ENCODE measurements at places on chromosomes 7 and 10.

- peak; percentile 78 for DNase-seq
These were observed 103.0 kb upstream of the KLF6 start for GRCh38 chr10:3887885-3888476.

DNA sequence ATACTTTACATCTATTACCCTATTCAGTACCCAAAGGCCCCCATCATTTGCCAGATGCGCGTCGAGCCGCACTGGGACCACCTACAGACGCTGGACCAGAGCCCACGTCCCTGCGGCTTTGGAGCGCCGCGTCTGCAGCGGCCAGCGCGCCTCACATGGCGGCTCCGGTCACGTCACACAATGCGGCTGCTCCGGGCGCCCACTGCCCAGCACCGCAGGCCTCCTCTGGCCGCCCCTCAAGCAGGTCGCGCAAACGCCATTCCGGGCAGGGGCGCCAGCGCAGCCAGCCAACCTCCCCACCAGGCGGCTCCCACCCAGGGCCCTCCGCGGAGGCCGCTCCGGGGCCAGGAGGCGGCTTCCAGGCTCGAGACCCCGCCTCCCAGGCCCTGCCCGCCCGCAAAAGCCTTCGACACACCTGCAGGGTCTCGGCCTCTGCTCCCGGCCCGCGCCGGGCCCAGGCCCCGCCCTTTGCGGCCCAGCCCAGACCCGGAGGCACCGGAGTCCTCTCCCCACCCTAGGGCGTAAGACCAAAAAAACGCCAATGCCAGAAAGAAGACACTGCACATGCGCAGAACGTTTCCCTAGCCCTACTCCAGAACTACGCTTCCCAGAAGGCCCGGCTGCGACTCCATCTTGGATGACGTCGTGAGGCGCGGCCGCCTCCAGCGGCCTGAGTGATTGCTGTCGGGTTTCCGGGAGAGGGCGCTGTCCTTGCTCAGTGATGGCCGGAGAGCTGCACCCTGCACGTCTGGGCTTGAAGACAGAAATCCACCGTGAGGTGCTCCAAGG lies at the start of gene ZNF25:
ZNF25 (minus strand) TSS at position 557 of the 789 bp plus-strand sequence. CDS start 4,925 bp downstream, outside the sequence.
- peak; percentile 99 for DNase-seq

DNA sequence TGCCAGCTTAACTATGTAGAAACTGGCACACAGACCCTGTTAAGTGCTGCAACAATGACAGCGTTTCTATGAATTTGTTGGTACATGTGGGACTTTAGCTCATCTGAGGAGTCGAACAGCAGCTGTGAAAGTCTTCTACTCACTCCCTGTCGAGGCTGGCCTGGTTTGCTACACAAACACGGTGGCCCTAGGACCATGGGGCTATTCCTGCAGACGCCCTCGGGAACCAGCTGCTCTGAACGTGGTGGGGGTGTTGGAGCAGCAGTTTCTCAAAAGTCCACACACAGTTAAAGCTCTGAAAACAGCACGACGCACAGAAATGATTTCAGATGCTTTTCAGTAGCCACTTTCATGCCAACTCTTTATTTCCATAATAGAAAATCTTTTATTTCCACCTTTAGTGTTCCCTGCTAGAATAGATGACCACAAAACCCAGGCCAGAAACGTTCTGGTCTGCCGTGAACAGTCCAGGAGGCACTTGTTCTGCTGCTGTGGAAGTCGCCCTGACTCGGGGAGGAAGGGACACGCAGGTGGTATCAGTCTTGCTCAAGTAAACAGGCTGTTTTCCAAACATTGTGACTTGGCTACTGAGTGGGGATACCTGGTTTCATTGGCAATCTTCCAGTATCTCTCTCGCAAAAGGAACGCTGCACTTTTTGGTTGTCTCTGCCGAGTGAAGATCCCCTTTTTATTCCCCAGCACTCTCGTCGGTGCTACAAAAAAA lies 21.5 kb downstream of the GUSB start:
- DNase-seq = no peak

DNA sequence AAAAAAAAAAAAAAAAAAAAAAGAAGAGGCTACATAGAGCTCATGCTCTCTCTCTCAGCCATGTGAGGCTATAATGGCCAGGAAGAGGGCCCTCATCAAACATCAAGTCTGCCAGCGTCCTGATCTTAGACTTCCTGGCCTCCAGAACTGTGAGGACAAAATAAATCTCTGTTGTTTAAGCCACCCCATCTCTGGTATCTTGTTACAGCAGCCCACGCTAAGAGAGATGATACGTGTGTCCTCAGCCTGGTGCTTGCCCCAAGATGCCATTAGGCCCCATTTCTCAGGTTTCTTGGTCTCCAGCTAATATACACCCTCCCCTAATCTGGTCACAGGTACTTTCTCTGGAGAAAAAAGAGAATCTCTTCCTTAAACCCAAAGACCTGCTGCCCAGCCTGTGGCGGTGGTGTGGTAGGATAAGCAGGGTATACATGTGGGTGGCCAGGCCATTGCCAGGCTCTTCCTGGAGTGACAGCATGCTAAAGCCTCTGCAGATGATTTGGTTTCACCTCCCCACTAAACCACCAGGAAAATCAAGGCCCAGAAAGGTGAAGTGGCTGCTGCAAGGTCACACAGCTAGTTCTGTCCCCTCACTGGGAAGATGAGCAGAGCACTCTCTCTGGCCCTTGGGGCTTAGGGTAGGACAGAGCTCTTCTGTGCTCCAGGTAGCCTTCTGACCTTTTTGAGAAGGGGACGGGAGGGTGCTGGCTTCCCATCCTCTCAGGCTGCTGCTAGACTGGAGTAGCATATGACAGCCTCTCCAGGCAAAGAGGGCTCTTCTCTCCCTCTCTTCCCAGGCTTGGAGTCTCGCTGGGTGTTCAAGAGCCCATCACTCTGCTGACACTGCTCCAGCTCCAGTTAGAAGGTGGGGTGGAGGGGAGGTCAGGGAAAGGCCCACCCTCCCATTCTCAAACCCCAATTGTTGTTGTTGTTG lies 5.2 kb downstream of the SPOCK2 start:
- no peak for DNase-seq

DNA sequence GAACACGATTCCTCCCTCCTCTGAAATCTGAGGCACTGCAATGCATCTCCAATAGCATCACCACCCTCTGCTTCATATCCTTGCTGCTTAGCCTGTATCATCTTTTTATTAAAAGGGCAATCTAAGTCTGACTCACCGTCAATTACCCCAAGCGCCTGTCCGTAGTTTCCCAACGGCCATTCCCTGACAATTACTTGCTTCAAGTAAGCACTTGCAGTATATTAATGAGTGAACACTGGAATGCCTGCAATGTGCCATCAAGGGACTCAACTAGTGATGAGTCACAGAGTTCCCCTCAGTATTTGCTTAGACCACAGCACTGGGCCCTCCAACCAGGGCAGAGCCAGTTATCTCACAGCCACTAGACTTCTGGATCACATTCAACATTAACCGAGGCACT lies 19.5 kb upstream of the PPP1R3C start:
- no peak for DNase-seq

- peak; percentile 50 for DNase-seq
These were observed 2.6 kb downstream of the STK31 start for GRCh38 chr7:23712368-23713284.

DNA sequence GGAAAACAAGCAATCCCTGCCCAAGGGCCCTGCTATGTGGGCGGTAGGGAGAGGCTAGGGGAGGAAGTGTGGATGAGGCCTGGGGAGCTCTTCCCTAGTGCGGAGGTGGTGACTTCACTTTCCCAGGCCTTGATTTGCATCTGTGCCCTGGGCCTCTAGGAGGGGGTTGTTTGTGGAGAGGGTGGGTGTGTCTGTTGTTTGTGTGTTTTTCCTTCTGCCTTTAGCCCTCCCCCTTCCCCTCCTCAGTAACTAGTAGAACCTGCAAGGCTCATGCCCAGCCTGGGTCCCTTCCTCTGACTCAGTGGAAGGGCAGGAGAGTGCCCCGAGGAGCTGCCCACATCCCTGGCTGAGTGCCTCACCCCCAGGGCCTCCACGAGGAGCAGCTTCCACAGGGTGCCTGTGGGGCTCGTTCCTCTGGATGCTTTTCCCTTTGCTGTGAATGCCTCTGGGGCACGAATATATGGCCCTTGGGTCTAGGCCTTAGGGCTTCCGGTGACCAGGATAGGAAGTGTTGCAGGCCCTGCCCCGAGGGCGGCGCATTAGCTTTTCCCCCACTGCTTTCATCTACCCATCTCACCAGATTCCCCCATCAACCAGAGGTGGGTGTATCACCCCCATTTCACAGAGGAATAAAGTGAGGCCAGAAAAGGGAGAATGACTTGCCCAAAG lies 89.4 kb upstream of the DUSP5 start:
- no peak for DNase-seq

GRCh38 chr10:132136097-132136521 lies 50.6 kb upstream of the DPYSL4 start:
- no peak for DNase-seq

- DNase-seq = no peak
These were observed 118.9 kb downstream of the AMPH start for GRCh38 chr7:38512291-38512690.

All from CD4-positive, alpha-beta T cell treated with Interleukin-1 beta for 1 hour (primary cell).